ENCODE measurements at places on chromosomes 16 and 17.
A peak's percentile ranks its signal among the peaks of the same experiment; 100 is the strongest.

- no peak for DNase-seq
Measured at GRCh38 chr16:88639231-88640038, 1.1 kb downstream of the IL17C start.

GRCh38 chr16:914440-914839, 56.3 kb downstream of the LMF1 start:
- no peak for DNase-seq

- no peak for DNase-seq
Measured at GRCh38 chr17:54974759-54975158, 6.2 kb downstream of the STXBP4 start.

GRCh38 chr17:78128551-78129350, at the start of gene TMC6:
Gene TMC6, minus strand, starts transcription at chr17:78128755. Its CDS starts 1,923 bp downstream, at chr17:78126832.
- DNase-seq: peak; percentile 70

Data from activated naive CD8-positive, alpha-beta T cell treated with anti-CD3 and anti-CD28 coated beads, Interleukin-2, amount 50 U/mL, for 24 hours (primary cell).